ENCODE measurements at places on chromosomes 16 and 17.
A peak's percentile ranks its signal among the peaks of the same experiment; 100 is the strongest.

- DNase-seq: no peak
Measured at GRCh38 chr17:76079956-76080767, 1.2 kb downstream of the ZACN start.

DNA sequence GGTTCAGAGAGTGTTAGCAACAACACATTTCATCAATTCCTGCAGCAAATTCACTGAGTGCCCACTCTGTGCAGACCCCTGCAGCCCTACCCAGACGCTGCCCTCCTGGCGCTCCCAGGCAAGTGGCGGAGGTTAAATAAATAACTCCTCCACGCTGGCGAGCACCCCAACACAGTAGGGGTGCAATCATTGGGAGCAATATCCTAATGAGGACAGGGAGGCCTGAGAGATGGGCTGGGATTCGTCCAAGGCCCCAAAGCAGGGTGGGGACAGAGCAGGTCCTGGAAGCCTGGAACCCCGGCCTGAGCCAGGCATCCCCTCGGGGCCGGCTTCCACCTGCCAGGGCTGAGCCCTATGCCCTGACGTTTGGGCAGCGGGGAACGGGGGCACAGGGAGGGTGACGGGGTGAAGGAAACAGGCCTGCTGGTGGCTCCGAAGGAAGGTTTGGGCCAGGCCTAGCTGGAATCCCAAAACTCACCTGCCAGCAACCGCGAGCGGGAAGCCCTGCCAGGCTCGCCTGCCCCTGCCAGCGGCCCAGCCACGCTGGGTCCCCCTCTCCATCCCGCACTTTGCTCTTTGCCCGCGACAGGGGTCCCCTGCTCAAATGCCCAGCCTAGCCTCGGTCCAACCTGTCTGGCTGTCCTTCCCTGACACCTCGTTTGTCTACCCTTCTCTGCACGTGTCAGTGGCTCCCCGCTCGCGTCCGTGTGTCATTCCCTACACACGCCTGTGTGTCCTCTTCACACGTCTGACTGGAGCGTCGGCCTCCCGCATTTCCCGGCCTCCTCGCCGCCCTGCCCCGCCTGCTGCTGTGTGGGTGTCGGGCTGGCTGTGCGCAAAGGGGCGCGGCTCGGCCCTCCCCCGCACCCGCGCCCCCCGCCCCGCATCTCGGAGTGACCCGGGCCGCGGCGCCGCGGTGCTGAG lies 721 bp upstream of the BEAN1 start:
- DNase-seq: no peak

DNA sequence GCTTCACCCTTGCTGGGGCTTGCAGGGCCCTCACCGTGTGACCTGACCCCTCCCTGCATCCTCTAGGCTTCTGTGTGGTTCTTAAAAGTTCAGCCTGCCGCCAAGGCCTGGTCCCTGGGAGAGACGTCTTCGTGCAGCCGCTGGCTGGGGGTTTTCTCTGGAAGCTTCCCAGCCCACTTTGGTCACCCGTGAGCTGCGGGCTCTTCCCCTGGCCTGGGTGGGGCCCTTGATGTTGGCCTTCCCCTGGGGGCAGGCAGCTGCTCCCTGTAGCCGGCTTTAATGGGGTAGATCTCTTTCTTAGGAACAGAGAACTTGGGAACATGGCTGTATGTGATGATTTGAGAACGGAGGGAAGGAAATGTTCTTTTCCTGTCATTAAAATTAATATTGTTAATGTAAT lies 32.7 kb downstream of the ZNF750 start:
- DNase-seq: no peak

DNA sequence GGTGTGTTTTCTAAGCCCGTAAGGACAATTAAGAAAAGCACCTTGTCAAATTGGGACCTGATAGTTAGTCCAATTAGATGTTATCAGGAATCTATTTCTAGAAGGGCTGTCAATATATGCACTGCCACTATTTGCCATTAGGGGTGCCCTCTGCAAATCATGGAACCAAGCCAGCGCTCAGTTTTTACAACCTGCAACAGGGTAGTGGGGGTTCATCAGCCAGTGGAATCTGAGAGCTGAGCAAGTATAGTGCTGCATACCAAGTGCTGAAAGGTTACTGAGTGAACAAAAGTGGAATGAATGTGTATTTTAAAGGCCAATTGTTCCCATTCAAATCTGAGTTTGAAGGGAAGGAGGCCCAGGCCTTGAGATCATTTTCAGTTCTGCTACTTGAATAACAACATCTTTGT lies 10.4 kb downstream of the PRR11 start:
- no peak for DNase-seq

- no peak for DNase-seq
Measured at GRCh38 chr17:80890921-80891396, 100.7 kb upstream of the CHMP6 start.

DNA sequence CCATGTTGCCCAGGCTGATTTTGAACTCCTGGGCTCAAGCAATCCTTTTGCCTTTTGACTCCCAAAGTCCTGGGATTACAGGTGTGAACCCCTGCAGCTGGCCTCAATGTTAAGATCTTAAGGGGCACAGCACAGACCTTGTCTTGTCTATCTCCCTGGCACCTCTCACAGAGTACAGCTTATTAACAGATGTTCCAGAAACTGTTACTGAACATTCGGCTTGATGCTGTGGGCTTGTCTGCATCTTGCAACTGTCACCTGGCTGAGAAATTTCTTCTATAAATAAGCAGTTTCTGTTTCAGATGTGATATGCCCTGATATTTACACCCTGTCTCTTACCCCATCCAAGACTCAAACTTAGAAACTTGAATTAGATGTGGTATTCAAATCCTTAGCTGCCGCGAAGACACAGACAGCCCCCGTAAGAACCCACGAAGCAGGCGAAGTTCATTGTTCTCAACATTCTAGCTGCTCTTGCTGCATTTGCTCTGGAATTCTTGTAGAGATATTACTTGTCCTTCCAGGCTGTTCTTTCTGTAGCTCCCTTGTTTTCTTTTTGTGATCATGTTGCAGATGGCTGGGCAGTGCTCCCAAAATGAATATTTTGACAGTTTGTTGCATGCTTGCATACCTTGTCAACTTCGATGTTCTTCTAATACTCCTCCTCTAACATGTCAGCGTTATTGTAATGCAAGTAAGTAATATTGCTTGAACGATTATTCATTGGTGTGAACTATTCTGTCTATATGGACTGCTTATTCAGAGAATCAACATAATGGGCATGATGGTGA lies at the start of gene TNFRSF17:
TNFRSF17 (plus strand) TSS at position 450 of the 791 bp plus-strand sequence; CDS start at position 565, 115 bp downstream.
- no peak for DNase-seq

- DNase-seq: no peak
Measured at GRCh38 chr16:3816326-3816725, 64.2 kb downstream of the CREBBP start.

DNA sequence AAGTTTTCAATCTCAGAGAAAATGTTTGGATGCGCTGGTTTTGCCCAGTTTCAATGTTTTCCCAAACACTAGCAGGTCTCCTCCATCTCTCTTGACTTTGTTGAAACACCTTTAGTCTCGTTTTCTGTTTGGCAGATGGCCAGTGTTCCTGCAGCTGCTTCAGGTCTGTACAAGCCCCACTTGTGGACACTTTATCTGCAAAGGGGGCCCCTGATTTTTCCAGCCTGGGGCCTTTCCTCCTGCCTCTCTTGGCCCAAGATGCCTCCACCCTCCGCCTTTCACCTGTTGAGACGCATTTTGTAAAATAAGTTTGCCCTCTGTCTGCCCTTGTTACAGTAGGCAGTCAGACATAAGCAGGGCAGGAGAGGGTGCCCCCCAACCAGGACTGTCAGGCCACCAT lies 21.8 kb upstream of the PRM1 start:
- DNase-seq: no peak

- DNase-seq: no peak
Measured at GRCh38 chr16:28544998-28545397, 6.2 kb upstream of the NUPR1 start.

- DNase-seq: no peak
Measured at GRCh38 chr17:51397361-51398127, 137.2 kb downstream of the UTP18 start.

DNA sequence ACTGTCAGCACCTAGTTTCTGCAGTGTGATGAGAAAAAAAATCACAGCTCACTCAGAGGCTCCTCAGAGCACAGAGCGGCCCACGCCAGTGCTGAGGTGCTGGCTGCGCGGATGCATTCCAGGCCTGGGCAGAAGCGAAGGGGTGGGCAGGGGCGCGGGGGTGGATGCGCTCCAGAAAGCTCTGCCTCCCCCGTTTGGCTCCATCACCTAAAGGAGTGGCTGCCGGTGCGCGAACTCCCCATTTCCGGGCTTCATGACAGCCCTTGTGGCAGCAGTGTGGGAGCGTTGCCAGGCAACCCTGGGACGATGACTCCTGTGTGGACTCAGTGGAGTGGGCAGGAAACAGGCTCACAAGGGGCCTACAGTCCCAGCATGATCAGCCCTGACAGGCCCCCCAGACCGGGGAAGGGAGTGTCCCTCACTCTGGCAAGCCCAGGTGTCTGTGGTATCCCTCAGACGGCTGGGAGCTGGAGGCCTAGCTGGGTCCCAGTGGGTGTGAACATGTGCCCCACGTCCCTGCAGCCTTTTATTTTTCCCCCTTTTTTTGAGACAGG lies 32.8 kb upstream of the NUDT16L1 start:
- DNase-seq: peak; percentile 77

DNA sequence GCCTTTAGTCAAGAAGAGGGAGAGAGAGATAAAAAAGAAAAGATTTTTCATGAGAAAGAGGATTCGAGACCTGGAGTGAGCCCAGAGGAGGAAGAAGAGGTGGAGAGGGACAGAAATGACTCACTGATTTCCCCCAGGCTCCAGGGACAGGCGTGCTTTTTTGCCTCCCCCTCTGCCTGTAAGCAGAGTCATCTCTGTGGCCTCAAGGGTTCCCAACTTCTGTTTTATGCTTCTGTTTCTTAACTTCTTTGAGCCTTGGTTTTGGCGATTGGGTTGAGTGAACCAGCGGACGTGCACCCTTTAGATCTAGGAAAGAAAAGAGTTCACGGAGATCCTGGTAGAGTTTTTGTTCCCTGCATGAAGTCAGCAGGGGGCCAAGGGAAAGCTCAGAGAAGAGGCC lies 147.9 kb upstream of the NOL11 start:
- DNase-seq: no peak

DNA sequence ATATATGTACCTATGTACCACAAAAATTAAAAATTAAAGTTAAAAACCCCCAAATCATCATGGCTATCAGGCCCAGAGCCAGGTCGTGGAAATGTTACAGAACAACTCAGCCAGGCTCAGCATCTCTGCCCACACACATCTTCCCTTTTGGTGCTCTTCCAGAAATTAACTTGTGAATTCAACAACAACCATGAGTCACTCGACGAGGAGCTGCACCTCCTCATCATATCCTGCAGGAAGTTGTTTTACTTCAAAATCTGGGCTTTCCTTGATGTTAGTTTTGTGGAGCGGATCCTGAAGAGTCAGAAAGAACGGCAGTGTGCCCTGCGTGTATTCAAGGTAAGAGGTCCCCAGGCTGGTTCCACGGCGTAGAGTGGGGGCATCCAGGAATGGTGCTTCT lies 10.6 kb downstream of the FBXO39 start:
- DNase-seq: no peak

GRCh38 chr17:6994118-6994598 lies 1.7 kb upstream of the ALOX12 start:
- no peak for DNase-seq

DNA sequence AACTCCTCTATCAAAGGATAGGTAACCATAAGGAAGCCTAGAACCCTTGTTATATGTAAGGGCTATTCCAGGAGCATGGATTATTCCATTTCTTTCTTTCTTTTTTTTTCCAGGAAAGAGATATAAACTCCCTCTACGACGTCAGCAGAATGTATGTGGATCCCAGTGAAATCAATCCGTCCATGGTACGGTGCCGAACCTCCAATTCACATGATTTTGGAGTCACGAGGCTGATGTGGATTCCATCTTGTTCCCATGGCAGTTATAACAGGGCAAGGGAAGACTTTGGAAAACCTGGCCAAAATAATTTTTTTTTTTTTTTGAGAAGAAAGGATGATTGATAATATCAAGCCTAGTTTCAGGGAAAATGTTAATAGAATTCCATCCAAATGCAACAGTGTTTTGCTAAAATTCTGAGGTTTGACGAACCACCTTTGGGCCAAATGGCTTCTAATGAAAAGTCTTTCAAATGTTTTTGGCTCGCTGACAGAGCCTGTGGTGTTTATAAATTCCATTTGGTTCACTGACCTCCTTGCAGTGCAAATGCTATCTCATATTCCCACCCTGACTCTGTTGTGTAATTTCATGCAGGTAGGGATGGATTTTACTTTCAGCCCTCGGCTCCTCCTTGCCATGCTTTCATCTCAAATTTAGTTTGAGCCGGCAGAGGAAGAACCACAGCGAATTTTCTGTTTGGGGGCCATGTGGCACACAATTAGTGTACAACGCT lies 90.0 kb downstream of the SDR42E1 start:
- DNase-seq: no peak
